Foreskin keratinocyte (primary cell): ENCODE measurements at places on chromosomes 13 and 19. TPM values are rescaled to one million over a fixed set of nuclear protein-coding genes. Genes with fewer than 3 reads are reported as not detected.

Gene PLIN5
- total RNA-seq, result not detected in 2 replicates

Gene HRC
- total RNA-seq, result not detected in 2 replicates

Gene CCDC70
- not detected in 2 replicates for total RNA-seq

Gene SULT2A1
- total RNA-seq, result not detected in 2 replicates

Gene NLRP11
- total RNA-seq, result not detected in 2 replicates

Gene CEACAM7
- total RNA-seq, result not detected in 2 replicates
